ENCODE measurements at places on chromosomes 3 and 15.

DNA sequence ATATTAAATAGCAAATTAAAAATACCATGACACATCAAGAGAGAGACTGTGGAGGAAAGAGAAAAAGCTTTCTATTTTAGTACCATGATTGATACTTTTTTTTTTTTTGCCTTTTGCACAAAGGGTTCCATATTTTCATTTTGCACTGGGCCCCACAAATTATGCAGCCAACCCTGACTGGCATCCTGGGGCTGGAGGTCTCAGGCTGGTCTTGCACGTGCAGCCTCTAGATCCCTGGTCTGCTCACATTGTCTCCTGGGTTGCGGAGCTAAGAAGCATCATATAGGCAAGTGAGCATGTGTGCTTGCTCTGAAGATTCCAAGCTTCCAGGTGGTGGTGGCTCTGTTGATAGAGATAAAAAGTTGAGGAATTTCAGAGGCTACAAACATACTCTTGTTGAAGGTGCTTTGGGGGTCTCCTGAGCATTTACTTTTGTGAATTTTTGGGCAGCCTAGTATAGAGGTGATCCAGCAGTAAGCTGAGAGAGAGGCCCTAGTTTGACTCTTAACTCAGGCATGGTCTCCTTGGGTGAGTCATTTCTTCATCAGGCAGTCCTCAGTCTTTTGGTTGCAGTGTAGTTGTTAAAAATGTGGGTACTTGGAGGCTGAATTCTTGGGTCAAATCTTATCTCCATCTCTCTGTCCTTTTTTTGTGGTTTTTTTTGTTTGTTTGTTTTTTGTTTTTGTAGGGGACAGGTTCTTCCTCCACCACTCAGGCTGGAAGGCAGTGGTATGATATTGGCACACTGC is 31.3 kb downstream of the SMAD3 start:
- no peak for DNase-seq

GRCh38 chr3:107216711-107217110 is 160.5 kb upstream of the CCDC54 start:
- no peak for DNase-seq

DNA sequence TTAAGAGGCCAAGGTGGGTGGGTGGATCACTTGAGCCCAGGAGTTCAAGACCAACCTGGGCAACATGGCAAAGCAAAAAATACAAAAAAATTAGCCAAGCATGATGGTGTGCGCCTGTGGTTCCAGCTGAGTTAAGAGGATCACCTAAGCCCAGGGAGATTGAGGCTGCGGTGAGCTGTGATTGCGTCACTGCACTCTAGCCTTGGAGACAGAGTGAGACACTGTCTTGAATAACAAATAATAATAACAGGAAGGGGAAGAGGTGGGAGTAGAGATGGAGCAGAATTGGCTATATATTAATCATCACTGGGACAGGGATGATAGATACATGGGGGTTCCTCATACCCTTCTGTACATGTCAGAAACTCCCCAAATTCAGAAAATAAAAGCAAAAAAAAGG is 23.8 kb upstream of the NMB start:
- DNase-seq, result no peak

DNA sequence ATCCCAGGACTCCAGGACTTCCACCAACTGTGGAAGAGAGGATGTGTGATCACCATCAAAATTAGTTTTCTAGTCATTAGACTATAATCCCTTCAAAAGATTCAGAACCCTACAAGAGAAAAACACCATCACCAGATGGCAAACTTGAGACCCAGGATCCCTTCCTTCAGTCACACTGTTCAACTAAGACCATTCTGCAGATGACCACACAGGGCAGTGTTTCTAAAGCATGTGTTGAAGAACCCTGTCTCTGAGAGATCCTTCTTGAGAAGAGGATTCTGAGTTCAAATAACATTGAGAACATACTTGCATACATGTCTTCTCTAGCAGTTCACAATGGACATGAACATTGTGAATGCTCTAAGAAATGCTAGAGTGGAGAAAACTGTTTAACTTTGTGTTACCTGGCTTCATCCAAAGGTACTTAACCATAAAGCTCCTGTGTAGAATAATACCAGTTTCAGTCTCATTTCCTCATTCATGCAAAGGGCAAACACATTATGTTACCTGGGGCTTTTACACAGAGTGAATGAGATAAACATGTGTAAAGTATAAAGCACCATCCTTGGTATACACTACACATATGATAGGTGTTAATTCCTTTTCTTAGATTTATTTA is 2.4 kb upstream of the ADGRG7 start:
- DNase-seq, result no peak

GRCh38 chr15:71647487-71647808 is 162.9 kb upstream of the NR2E3 start:
- DNase-seq, result no peak

DNA sequence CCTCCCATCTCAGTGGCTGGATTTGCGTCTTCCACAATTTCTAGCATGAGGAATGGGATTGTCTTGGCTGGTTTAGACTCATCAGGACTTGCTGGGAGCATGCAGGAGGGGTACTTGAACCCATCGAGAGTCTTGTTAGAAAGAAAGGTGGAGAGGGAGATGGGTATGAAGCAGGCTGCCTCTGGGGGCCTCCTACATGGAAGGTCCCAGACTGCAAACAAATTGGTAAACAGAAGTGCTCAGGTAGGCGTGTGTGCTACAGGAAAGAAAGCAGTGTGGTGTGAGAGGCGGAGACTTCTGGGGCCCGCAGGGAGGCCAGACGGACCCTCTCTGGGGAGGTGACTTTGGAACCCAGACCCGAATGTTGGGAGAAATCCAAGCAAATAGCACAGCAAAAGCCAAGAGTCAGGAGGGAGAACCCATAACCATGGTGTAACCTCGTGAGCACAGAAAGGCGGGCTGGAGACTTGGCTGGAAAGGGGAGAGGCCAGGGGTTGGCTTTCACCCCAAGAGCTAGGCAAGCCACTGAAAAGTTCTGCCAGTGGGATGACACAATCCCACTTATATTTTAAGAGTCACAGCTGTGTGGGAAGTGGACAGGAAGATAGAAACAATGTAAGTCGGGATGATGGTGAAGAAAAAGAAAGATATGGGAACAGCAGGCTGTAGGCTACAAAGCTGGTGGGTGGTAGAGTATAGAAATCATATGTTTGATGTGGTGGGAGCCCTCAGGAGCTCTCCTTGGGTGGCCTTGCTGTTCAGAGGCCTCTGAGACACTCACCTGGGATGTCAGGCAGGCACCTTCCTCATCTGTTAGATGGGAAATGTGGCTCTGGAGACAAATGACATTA is 130.1 kb upstream of the PRR20G start:
- DNase-seq, result no peak

DNA sequence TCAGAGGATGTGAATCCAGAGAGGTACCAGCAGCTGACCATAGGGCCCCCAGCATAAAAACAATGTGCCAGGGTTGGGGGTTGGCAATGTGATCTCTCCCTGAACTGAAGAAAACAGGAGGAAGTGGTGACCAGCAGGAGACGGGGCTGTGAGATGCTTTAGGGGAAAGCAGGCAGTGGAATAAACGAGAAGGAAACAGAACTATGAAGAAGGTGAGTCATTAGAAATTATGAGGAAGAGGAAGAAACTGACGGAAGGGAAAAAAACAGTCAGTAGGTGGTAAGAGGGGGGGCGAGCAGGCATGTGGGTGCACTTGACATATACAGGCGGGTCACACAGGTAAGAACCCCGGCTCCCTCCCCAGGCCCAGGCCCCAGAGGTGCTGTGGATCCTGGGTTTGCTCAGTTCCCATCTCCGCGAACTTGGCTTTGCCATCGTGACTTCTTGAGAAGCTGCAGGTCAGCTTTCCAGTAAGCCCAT is 42.2 kb upstream of the B3GNT5 start:
- no peak for DNase-seq

DNA sequence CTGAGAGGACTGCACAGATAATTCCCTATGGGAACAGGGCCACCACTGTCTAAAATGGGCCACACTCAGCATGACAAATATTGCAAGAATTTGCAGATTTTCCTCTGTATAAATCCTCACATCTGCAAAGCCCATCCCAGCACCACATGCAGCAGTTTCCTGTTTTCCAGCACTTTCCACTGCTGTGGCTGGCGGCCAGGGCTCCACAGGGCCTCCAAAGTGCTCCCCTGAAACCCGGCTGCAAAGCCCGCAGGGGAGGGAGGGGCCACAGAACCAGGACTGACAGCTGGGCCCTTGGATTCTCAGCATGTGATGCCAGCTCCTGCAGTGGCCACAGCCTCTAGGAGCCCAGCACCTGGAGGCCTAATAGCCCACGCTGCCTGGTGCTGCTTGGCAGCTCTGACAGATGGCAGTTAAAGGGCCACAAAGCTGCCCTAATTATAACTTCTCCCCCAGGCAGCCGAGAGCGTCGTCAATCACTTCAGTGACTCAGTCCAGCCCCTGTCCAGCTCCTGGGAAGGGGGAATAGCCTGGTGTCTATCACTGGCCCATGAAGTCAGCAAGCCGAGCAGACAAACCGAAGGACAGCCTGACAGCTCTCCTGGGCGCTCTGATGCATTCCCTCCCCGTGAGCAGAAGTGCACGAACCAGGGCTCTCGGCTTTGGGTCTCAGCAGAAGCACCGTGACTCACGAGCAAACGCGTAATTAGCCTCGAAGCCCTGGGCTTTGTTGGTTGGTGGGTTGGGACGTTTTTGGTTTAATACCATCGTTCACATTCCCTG is 4.7 kb downstream of the LRRC15 start:
- no peak for DNase-seq

- no peak for DNase-seq
Measured at GRCh38 chr3:84439476-84439875, 519.3 kb upstream of the CADM2 start.

DNA sequence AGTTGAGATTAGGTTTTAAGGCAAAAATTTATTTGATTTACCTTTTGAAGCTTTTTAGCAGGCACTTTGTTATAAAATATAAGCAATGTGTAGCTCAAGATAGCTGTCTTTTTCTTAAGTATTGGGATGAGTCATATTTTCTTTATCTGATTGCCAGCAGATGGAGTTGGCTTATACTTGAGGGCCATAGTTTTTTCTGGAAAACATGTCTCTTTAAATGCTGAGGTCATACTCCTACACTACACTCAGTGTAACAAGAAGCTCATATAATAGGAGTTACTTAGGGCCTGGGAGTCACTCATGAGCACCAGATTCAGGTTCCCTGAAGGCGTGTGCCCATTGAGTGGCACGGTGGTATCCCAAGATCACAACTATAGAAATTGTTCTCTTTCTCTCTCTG is 579.8 kb downstream of the EDEM1 start:
- DNase-seq, result no peak

All from C1 segment of cervical spinal cord (tissue), 14 donors.